ENCODE measurements at places on chromosomes 1 and 21.
A peak's percentile ranks its signal among the peaks of the same experiment; 100 is the strongest.

- no peak for DNase-seq
These were observed 923.1 kb upstream of the TMPRSS15 start for GRCh38 chr21:19326531-19327319.

DNA sequence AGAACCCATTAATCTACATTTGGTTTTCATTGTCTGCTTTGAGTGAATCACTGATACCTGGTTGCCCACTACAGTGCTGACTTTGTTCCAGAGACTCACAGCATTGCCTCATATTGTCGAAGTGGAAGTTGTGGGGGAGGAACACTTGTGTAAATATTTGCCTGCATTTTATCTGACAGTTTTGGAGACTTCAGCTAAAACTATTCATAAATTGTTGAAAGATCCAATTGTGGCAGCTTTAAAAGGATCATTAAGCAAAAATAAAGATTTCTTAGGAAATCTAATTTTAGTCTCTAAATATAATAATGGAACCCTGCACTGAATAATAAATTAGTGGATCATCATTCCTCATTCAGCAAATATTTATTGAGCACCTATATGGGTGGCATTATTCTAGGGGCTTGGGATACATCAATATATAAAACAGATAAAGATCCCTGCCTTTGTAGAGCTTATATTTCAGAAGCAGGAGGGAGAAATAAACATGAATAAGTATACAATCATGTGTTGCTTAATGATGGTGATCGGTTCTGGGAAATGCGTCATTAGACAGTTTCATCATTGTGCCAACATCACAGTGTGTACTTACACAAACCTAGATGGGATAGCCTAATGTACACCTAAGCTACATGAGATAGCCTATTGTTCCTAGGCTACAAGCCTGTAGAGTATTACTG is 73.5 kb downstream of the OSBPL9 start:
- no peak for DNase-seq

- peak; percentile 81 for DNase-seq
These were observed 569 bp downstream of the ATF3 start for GRCh38 chr1:212608959-212609700.

GRCh38 chr1:225409051-225409450 is 18.8 kb downstream of the LBR start:
- DNase-seq, result no peak

GRCh38 chr1:3431686-3432085 is 22.8 kb upstream of the ARHGEF16 start:
- DNase-seq, result no peak

DNA sequence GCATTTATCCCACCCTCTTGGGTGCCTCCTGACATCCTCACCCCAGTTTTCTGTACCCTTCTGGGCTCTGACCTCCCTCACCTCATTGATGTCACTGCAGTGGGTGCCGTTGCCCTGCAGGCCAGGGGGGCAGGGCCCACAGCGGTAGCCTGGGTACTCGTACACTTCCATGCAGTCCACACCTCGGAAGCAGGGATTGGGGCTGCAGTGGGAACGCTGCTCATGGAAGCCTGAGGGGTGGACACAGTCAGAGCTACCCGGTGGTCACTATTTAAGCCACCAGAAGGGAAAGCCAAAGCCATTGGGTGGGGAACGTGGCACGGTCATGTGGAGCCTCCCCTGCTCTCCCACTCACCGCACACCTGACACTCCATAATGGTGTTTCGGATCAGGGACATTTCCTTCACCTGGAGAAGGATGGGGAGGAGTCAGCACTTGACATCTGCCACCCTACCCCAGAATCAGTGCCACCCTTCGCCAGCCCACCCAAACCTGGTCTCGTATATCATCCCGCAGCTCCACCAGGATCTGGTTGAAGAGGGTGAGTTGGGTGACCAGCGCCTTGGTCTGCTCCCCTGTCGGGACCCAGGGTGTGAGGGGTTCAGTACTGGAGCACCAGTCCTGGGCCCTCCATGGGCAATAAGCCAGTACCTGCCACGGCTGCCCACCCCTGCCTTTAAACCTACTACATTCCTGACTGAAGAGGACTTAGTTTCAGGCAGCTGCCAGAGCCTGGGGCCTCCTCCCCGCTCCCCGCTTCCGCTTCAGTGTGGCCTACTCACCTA is 4.8 kb downstream of the THBS3 start:
- DNase-seq, result no peak

GRCh38 chr1:160834945-160835565 is 27.6 kb downstream of the CD244 start:
- peak; percentile 15 for DNase-seq

DNA sequence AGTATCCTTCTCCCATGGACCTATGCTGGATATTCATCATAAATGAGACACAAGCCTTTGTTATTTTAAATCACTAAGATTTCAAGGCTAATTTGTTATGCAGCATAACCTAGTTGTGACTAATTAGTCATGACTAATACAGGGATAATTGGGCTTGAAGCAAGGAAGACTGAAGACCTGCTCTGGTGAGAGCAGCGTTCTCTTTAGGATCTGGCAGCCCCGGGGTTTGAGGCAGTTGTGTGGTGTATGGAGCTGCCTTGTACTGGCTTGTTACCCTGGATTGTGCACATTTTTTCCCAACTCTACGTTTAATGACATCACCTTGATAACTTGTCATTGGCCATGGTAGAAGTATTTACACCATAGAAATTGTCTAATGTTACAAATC is 25.7 kb upstream of the SPAG17 start:
- no peak for DNase-seq

- DNase-seq, result no peak
These were observed 1.2 kb downstream of the KCTD3 start for GRCh38 chr1:215568299-215568692.

DNA sequence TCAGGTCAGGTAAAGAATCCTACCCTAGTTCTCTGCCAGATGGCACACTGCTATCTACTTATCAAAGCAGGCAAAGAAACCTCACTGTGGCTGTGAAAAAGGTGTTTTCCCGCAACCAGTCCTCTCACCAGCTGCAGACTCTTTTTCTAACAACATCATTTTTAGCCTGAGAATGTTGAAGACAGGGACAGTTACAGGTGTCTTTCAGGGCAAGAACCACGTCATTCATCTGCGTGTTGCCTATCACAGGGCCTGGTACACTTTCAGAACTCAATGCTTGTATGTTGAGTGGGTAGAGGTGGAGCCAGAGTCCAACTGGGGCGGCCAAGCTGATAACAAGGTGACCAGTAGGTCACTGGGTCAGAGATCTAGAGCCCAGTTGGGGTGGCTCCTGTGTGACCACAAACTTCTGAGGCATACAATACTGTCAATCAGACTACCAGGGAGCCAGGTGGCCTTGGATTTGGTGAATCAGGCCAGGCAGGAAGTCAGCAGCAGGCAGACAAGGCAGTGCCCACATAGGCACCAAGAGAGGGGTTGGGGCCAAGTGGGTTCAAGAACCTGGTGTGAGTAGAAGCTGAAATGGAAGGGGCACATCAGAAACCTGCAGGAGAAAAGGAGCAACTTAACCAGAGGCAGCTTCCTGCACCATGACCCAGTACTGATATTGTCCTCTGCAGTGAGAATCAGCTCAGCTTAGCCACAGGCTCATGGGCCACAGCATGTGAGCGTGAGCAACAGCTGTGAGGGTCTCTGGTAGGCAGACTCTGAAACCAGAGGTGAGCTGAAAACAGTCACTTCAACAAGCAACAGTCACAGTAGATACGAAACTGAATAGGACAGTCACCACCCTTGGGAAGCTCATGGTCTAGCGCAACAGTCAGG is 123.6 kb downstream of the DTL start:
- DNase-seq, result no peak

- peak; percentile 62 for DNase-seq
These were observed at the start of gene RUNX3 for GRCh38 chr1:24930260-24931145. TSS of gene RUNX3 (minus strand) at chr1:24930276. CDS start at chr1:24929868, 408 bp downstream.

- DNase-seq, result no peak
These were observed 25.6 kb downstream of the CDK18 start for GRCh38 chr1:205530116-205530515.

- DNase-seq, result no peak
These were observed 37.2 kb downstream of the RRP1 start for GRCh38 chr21:43826623-43826974.

GRCh38 chr1:185880330-185880729 is 146.1 kb downstream of the HMCN1 start:
- DNase-seq, result no peak

DNA sequence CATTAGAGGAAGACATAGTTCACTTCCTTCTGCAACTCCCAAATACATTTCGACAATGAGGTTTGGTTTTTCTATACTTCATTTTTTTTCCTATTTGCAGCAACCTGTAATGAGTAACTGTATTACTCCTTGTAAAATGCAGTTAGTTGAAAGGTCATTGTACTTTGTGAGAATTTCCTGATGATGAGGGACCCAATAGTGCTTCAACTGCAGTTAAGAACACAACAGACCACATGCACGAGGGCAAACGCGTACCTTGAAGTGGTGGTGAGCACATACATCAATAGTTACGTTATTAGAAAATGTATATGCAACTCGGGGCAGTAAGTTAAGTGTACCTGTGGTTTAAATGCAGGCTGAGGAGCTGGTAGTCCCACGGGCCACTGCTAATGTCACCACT is 171.8 kb downstream of the GABPA start:
- no peak for DNase-seq

DNA sequence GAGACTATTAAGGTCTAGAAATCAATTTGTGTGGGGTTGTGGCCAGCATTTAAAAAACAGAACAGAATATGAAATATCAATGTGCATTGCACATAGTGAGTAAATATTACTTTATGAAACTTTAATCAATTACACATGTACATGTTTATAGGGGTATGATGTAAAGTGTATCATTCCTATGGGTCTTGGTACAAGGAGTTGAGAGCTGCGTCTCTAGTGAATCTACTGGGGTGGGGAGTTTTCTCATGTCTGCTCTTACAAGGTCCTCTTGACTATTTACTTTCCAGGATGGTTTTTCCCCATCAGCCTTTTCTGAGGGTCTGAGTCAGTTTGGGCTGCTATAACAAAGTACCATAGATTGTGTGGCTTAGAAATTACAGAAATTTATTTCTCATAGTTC is 75.8 kb downstream of the BACH1 start:
- DNase-seq, result no peak

DNA sequence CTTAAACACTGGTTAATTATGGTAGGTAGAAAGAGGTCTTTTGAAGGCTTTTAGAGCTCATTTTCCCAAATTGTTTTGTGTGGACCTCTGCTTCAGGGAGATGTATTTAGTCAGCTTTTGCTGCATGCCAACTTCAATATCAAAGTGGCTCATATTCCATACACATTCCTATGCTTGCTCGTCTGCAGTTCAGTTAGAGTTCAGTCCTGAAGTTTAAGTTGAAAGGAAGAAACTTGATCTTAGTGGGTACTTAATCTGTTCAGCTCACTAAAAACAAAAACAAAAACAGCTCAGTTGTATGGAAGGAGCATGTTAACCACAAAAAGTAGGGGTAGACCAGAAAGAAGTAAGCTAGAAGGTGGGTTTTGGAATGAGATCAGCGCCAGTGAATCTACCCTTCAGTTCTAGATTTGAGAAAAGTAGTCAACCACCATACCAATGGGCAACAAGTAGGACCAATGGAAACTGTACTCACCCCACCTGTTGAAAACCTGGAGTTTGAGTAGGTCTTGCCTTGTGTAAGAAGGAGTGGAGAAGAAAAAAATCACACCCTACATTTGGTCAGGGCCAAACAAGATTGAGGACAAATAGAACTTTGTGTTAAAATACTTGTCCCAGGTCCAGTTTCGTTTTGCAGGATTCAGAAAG is 58.0 kb downstream of the LEPR start:
- DNase-seq, result no peak

GRCh38 chr1:160177231-160177630 is 13.1 kb upstream of the CASQ1 start:
- peak; percentile 39 for DNase-seq

DNA sequence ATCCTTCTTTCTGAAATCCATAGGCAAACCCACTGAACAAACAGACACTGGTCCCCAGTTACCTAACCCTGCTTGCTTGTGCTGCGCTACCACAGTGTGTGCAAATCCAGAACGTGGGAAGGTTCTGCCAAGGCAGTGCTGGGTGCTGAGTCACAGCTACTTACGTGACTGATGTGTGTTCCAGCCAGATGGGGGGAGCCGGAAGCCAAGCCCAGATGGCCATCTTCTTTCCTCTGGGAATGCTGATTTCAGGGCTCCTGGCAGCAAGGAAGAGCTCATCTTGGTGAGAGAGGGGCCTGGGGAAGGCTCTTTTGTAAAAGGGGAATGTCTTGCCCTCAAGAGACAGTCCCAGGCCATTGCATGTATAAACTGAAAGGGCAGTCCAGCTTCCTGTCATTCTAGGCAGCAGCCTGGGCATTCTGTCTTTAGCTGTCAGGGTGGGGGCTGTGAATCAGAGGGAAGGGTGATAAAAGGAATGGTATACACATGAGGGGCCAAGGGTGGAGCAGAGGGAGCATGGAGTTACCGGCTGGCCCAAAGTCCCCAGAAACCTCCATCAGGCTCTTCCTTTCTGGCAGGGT is 54.1 kb downstream of the CD46 start:
- DNase-seq, result peak; percentile 45

GRCh38 chr1:24416666-24417391 is 1.2 kb downstream of the NIPAL3 start:
- peak; percentile 83 for DNase-seq

DNA sequence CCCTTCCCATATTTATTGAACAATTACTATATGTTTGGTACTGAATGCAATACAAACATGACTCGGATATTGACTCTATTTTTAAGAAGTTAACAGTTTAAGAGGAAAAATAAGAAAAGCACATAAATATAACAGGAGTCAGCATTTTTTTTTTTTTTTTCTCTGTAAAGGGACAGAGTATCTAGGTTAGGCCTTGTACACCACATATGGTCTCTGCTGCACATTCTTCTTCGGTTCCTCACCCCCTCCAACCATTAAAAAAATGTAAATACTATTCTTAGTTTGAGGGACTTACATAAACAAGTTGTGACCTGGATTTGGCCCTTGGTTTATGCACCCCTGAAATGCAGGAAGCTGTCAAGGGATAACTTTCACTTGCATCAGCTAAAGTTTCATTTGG is 40.4 kb downstream of the PHC2 start:
- DNase-seq, result no peak

GRCh38 chr1:162561616-162562469 is at the start of gene UAP1:
TSS of gene UAP1 (plus strand) at chr1:162561722. CDS start at chr1:162566069, 4,347 bp downstream.
- no peak for DNase-seq

- DNase-seq, result no peak
These were observed 86.4 kb upstream of the IGSF21 start for GRCh38 chr1:18021242-18021641.

DNA sequence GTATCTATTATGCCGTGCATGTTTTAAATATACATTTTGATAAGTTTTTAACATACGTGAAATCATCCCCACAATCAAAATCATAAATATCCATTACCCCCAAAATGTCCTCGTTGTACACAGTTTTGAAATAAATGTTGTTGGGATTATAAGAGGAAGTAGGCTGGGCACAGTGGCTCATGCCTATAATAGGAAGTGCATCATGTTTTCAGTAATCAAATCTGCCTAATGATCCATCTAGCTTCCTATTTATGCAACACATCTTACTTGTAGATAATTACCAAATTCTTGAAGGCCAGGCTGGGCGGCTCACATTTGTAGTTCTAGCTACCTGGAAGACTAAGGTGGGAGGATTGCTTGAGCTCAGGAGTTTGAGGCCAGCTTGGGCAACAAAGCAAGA is 15.0 kb upstream of the IFNGR2 start:
- DNase-seq, result no peak

- no peak for DNase-seq
These were observed 498 bp downstream of the GNAT2 start for GRCh38 chr1:109618661-109619575.

Measured in ELF-1 (cell line).